Stimulated activated CD4-positive, alpha-beta T cell treated with anti-CD3 and anti-CD28 coated beads, Interleukin-2, amount 100 ng/mL, for 24 hours (primary cell): ENCODE measurements at places on chromosomes 7 and 10.

DNA sequence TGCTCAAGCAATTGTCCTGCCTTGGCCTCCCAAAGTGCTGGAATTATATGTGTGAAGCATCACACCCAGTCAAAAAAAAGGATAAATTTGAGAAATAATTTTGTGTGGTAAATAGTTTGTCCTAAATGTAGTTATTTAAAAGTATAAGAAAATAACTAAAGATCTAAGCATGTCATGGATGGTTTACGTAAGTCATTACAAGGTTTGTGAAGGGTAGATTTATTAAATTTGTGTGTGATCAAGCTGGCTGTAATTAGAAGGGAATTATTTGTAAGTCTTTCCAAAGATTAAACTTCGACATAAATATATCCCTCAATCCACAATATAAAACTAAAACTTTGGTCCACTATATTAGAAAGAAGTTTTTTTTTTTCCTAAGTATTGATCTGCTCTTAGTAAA lies 28.6 kb downstream of the ORC5 start:
- DNase-seq: no peak

DNA sequence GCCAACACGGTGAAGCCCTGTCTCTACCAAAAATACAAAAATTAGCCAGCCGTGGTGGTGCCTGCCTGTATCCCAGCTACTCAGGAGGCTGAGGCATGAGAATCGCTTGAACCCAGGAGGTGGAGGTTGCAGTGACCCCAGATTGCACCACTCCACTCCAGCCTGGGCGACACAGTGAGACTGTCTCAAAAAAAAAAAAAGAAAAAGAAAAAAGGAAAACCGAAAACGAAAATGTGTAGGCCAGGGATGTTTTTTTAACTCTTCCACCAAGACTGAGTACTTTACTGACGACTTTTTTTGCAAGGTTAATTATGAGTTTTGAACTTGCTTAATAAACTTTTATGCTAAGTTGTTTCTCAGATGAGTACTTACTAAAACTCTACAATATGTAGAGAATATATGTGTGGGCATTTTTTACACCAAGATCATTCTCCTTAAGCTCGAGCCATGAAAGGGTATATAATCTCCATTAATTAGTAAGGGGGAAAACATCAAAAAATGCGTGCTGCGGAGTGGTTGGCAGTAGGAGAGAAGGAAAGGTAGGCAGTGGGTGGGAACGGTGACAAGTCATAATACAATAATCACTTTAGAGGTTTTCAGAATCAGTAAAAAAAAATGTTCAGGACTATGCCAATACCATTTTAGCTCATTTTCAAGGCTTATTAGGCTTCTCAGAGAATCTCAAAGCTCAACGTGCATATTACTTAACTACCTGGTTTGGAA lies 8.6 kb upstream of the ADRB1 start:
- no peak for DNase-seq

DNA sequence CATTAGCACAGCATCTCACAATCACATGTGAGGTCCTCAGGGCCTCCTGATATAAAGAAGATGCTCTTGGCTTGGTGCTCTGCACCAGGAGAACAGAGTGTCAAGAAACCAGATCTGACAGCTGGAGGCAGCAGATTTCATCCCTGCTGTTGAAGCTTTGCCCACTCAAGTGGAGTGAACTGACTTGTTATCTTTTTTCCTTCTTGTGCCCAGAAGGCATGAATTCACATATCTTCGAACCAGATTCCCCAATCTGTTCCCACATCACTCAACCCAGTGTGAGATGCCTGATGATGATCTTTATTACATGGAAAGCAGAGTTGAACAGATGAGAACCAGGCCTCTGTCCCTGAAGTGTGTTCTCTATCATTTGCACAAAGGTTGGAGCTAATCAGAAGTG lies 521.0 kb downstream of the SORCS1 start:
- no peak for DNase-seq

- peak; percentile 17 for DNase-seq
Observed at GRCh38 chr7:148773334-148773733, 74.6 kb downstream of the CUL1 start.

GRCh38 chr10:63738410-63738809 lies 217.2 kb downstream of the REEP3 start:
- no peak for DNase-seq

DNA sequence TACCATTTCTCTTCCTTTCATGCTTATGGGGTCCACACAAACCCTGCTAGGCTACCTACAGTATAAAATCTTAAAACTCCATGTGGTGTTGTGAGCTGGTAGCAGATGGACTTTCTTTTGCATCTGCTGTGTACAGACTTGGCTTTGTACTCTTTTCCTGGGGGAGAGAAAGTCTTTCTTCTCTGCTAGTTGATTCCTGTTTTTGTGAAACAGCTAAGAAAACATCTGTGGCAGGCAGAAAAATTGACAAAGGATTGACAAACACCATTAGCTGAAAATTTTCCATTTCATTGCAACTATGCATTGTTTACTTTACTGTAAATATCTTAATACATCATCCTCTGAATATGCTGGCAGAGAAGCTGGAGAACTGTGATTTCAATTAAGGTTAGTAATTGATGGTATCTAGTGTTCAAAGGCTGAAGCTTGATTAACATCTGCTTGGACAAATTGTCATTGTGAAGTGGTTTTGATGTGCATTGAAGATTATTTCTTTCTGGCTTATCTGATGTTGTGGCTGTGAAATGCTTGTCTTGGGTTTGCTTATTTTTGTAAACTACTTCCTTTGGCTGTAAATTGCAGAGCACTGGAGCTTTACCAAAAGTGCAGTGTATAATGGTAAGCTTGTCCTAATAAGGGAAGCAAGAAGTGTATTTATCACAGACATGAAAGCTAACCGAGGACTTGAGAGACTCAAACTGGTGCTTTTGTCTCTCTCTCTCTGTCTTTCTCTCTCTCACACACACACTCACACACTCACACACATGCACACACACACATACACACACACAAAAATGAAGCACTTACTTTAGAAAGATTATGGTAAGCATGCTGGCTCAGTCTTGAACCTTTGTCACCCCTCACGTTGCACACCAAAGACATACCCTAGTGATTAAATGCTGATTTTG lies at the start of gene FOXP2:
TSS of gene FOXP2 (plus strand) at position 660 of the 908 bp plus-strand sequence. CDS start 11,697 bp downstream, outside the sequence.
- DNase-seq: no peak

- DNase-seq: no peak
Observed at GRCh38 chr7:152430854-152431253, 4.9 kb downstream of the KMT2C start.
